ENCODE measurements at places on chromosomes 7 and 10.

GRCh38 chr7:73999664-74000435, 28.1 kb upstream of the ELN start:
- DNase-seq, result no peak

- DNase-seq, result no peak
Measured at GRCh38 chr10:50604049-50604640, 19.6 kb downstream of the SGMS1 start.

DNA sequence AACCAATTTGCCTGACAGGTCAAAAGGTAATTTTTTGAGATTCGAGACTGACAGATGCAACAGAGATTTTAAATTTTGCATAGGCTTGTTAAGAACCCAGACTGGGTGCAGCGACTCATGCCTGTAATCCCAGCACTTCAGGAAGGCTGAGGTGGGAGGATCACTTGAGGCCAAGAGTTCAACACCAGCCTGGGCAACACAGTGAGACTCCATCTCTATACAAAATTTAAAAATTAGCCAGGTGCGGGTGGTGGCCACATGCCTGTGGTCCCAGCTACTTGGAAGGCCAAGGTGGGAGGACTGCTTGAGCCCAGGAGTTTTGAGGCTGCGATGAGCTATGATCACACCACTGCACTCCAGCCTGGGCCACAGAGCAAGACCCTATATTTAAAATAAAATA, 34.6 kb downstream of the AMZ1 start:
- DNase-seq, result no peak

- no peak for DNase-seq
Measured at GRCh38 chr7:80552031-80552694, 40.3 kb upstream of the GNAT3 start.

DNA sequence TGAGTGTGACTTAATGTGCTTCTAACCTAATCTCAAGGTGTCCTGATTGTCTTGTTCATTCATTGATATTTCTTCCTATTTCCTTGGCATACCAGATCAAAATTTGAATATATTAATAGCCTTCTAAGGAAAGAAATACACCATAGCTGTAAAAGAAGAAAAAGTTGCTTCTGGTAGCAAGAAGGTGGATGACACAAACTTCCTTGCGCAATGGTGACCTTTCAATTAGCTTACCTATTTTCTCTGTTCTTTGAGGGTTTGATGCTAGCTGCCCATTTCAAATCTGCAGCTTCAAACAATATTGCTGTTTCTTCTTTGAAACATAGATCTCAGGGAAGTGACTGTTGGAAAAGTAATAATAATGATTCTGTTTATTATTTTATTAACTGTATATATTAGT, 108.8 kb downstream of the ADAM22 start:
- no peak for DNase-seq

DNA sequence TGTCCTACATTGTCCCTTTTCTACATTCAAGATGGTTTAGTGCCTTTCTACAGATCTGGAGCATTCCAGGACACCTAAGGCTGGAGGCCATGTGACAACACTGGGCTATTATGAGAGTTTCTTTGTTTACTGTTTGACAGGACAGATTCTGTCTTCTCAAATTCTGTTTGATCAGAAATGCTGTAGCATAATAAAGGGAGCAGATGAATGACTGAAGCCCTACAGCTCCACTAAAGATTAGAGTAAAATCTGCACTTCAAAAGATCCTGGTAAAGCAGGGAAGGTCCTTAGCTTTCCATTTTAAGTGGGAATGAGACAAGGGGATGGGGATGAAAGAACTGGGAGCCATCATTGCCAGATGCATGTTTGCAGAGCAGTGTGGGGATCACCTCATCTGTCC, 38.4 kb downstream of the TMEM229A start:
- no peak for DNase-seq

DNA sequence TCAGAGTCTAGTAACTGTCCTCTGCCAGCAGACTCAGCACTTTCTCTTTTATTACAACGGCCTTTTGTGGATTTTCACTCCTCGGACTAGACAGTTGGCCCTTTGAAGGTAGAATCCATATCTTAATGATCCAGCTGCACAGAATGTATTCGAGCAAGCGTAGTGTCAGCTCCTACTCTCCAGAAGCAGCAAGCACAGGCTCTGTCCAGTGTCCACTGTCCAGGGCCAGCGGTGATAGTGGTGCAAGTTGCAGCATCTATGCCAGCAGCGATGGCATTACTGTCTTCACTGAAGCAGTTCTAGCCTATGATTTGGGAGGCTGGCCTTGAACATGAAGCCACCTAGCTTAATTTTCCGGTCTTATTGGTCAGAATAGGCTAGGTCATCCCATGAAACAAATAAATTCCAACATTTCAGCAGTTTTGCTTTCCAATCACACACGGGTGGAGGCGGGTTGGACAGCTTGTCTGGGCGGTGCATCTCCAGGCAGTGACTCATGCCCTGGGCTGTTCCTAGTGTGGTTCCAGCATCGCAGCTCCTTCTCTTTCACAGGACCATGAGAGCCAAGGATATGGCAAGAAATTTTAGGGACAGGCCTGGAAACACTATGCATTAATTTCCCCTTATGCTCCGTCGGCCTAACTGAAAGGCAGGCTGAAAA, 108.6 kb upstream of the KCNMA1 start:
- DNase-seq, result no peak

DNA sequence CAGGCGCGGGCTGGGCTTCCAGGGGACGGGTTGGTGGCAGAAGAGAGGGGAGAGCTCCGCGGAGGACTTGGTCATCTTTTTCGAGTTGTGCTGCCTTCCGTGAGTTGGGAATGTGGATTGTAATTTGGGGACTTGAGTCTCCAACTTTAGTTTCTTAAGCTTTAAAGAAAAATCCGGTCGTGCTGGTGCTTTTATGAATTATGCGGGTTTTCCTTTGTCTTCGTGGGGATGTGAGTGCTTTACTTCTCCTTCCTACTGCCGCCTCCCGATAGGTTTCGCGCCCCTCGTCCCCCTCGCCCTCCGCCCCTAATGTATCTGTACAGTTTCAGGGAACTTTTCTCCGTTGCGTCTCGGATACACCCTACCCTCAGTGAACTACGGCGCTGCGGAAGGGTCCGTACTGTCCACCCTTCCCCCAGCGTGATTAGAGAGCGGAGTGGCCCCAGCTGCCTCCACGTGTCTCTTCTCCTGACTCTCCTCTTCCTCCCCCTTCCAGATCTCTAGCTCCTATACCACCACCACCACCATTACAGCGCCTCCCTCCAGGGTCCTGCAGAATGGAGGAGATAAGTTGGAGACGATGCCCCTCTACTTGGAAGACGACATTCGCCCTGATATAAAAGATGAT, 649 bp downstream of the SCD start:
- DNase-seq, result no peak

GRCh38 chr7:79453558-79454360, at the start of gene MAGI2:
Gene MAGI2, minus strand, starts transcription at chr7:79453667. Its CDS starts 347 bp downstream, at chr7:79453320.
- DNase-seq, result peak; percentile 52

GRCh38 chr7:84471576-84471975, 277.0 kb upstream of the SEMA3A start:
- DNase-seq, result no peak

DNA sequence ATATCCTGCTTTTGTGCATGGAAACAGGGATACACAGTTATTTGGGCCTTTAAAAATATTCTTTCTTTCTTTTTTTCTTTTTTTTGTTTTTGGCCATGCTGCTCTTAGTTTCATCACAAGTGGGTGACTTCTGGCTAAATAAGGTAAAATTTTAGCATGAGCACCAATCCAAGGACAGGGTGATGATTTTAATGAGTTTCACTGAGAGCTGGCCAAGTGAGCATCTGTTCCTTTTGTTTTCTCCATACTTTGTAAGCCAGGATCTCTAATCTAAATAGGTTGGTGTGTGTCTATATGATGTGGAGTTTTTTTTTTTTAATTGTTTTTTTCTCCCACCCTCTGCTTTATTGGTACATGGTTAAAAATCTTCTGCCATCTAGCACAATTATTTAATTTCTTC, 106.8 kb downstream of the POLL start:
- DNase-seq, result no peak

- peak; percentile 99 for DNase-seq
Measured at GRCh38 chr7:35003679-35004303, 33.5 kb downstream of the DPY19L1 start.

- DNase-seq, result no peak
Measured at GRCh38 chr10:24307696-24308485, 99.0 kb downstream of the KIAA1217 start.

DNA sequence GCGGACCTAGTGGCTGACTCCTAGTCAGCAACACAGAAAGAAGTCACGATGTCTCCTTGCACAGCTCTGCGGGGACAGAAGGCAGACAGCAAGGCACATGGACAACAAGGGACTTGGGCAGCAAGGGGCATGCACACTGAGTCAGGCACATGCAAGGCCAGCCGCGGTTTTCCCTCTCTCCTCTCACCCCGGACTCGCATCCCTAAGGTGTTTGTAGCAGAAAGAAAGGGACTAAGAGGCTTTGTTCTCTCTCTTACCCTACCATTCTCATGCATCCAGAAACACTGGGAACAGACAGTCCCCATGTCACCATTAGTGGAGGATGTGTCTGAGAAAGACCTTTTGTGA, 193.3 kb upstream of the PHF14 start:
- DNase-seq, result no peak

DNA sequence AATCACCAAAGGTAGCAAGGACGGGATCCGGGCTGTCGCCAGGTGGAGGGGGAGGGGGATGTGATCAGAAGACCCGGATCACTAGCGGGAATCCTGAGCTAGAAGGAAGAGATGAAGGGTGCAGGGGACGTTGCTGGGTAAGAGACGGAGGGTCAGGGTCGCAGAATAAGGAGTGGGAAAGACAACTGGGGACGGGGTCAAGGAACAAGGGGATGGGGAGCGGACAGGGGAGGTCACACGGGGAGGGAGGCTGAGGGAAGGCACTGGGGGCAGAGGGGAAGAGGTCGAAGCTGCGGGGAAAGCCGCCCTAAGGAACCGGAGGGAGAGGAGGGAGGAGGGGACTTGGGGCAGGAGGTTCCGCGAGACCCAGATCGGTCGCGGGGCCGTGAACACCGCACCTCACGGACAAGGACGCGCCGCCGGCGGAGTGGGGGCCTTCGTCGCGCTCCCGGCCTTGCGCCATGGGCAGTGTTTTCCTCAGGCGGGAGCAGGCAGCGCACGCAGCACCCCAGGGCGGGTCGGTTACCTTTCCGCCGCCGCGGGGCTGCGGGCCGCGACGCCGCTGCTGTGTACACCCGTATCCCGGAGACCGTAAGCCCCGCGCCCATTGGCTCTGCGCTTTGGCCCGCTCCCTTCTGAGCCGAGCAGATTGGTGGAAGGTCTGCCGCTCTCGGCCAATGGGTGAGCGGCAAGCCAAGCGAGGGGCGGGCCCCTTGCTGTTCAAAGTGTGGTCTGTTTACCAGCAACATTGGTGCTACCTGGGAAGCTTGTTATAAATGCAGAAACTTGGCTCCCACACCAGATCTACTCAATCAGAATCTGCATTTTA, at the start of gene CFAP43:
Gene CFAP43 (minus strand): TSS at position 581 of the 829 bp plus-strand sequence. CDS start 118 bp downstream, at position 463.
- DNase-seq, result peak; percentile 93

- no peak for DNase-seq
Measured at GRCh38 chr7:116782177-116782711, 80.1 kb upstream of the CAPZA2 start.

DNA sequence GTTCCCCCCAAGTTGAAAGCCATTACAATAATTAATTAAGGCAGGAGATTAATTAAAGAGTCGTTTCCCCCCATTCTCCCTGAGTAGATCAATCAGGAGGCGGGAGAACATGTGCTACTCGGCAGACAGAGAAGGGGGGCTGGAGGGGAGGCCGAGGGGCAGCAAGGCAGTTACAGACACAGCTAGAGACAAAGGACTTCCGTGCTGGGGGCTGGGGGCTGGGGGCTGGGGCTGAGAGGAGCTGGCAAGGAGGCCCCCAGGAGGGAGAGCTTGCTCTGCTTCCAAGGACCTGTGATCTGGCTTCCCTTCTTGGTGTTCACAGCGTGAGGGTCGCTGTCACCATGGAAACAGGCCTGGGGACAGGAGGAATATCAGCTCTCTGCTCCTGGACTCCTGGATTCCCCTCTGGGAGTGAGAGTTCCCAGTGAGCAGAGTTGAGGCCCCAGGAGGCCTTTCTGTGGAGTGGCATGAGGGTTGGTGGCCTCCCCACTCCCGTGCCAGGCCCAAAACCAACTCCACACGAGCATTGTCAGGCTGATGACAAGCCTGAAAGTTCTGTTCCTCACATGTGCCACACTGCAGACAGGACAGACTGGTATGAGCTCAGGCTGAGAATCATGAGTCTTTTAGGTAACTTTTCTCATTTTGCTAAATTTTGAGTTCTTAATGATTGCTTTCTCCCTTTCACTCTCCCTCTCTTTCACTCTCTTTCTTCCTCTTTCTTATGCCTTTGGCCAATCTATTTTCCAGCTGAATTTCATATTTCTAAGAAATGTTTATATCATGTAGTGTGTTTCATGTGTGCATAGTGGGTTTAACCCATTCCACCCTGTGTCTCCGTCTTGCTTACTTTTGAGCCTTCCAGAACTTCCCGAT, 16.4 kb downstream of the FAM241B start:
- DNase-seq, result no peak

DNA sequence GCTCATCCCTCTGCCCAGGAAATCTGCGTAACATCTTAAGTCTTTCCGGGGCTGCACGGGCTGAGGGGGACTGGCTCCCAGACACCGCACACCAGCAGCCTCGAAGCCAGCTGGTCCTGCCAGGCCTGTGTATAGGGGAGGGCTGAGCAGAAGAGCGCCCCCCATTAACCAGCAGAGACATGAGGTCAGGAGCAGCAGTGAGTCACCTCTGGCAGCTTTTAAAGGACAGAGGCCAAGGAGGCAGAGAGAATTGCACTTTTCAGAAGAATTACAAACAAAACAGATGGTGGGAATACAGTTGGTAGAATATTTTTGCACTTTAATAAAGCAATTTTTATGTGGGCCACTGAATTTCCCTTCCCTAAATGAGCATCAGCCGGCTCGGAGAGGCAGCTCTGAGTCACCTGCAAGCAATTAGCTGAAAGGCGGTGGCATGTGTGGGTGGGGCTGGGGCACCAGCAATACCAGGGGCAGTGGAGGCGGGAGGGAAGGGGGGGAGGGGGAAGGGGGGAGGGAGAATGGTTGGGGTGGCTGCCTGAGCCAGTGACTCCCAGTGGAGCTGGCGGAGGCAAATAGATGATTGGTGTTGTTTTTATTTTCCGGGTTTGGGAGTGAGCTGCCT, 39.1 kb downstream of the GOLGA7B start:
- peak; percentile 77 for DNase-seq

DNA sequence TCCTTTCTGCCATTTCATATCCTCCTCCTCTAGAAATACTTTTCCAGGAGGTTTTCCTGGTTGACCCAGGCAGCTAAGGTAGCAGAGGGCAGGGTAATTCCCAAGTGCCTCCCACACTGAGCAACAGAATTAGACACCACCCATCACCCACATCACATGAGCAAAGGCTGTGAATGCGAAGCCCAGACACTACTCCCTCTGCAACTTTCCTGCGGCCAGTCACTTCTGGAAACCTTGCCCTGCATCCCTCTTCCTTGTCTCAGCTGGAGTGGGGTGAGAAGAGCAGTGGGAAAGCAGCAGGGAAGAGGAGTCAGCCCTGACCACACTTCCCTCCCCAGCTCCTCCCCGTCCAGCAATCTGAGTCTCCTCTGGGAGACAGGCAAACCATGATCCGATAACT, 15.2 kb downstream of the TMEM176B start:
- peak; percentile 44 for DNase-seq

DNA sequence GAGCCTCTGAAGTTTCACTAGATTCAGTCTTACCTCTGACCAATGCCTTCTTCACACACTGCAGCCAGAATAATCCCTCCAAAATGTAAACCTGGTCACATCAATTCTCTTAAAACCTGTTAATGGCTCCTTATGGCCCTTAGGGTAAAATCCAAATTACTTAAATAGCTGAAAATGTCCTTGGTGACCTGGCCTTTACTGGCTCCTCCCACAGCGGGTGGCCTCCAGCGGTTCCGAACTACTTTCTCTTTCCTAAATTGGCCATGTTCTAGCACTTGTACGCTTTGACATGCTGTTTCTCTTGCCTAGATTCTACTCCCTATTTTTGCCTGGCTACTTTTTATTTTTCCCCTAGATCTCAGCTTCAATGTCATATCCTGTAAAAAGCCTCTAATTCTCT, 36.1 kb downstream of the AGK start:
- DNase-seq, result no peak

Measured in RCC 7860 (cell line).